ENCODE measurements at places on chromosomes 11 and 22.

DNA sequence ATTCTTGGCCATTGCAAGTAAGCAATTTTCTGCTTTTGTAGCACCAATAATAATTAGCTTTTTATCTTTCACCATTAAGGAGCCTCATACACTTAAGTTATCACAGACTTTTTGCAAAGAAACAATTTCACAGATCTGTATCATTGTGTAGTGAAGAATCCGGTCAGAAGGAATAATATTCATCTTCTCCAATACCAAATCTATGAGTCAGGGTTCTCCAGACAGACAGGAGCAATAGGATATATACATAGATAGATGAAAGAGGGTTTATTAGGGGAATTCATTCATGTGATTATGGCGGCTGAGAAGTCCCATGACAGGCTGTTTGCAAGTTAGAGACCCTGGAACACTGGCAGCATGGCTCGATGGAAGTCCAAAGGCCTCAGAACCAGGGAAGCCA, 82.9 kb upstream of the UBASH3B start:
- no peak for DNase-seq

DNA sequence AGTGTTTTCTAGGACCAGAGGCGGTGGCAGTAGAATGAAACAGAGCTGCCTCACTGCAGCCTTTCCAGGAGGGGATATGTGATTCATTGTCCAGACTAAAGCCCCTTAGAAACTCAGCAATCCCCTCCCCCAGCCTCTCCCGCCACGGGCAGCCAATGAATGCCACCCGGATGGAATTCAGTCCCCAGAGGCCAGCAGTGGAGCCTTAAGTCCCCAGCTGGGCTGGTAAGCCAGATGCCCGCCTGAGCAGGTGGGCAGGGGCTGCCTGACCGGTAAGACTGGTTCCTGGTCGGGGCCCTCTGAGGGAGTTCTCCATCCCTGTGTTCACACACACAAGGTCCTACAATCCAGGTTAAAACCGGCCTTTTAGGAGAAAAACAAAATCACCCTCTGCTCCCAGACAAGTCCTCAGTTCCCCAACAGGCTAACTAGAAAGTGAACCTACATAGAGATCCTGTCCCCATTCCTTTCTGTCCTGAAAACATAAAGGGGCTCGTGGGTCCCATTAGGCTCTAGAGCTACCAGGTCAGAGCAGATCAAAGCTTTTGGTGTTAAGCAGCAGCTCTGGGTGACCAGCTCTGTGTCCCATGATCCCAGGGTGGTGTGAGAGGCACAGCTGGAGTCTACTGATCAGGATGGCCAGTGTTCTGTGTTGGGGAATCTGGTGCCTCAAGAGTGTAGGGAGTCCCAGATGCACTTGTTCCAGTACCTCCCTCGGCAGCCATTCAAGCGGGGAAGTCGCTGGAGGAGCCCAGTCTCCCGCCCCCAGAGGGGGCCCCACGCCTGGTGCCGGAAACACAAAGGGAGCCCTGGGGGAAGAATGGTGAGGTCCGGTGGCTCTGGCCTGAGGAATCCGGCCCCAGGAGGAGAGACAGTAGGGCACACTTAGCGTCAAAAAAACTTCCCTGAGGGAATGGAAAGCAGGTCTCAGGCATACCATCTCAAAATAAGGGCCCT, 2.6 kb downstream of the PATZ1 start:
- DNase-seq, result no peak

GRCh38 chr22:26086359-26086758, 82.9 kb upstream of the SEZ6L start:
- DNase-seq, result peak; percentile 46

GRCh38 chr11:27387362-27387761, 24.3 kb upstream of the CCDC34 start:
- no peak for DNase-seq

DNA sequence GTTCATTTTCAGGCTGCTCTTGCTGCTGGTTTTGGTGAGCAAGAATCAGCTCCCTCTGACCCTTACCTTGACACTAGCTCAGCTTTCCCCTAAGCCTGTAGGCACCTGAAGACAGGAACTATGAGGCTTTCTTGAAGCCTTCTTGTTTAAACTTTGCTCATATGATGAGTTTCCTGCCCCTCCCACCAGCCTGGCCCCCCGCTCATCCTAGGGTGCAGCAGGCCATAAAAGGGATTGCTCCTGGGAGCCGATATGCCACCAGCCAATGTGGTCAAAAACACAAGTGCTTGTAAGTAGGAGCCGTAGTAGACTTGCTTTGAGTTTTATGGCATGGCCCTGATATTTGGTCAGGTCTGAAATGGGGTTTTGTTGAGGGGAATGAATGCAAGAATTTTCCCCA, 164.7 kb downstream of the DSCAML1 start:
- DNase-seq, result no peak

- peak; percentile 83 for DNase-seq
These were observed 124.7 kb upstream of the C11orf58 start for GRCh38 chr11:16613512-16614381.

DNA sequence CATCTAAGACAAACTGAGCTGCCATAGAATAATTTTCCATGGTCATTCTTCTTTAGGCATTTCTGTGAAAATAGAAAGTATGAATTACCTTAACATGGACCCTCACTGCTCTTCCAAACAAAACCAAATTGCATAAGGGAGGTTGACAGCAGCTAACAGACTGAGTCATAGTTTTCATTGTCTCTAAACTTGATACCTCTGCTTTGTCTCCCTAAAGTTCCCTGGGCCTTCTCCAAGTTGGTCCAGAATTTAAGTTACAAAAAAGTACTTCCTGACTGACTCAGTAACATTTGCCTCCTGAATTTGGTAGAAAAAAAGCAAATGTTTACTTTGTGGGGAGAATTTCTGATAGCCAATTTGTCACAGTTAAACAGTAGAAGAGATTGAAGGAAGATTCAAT, 3.0 kb downstream of the OR8D1 start:
- no peak for DNase-seq

GRCh38 chr11:91305402-91305801, 919.2 kb upstream of the FAT3 start:
- DNase-seq, result no peak

- DNase-seq, result no peak
These were observed 63.0 kb upstream of the PITPNB start for GRCh38 chr22:27982106-27982505.

DNA sequence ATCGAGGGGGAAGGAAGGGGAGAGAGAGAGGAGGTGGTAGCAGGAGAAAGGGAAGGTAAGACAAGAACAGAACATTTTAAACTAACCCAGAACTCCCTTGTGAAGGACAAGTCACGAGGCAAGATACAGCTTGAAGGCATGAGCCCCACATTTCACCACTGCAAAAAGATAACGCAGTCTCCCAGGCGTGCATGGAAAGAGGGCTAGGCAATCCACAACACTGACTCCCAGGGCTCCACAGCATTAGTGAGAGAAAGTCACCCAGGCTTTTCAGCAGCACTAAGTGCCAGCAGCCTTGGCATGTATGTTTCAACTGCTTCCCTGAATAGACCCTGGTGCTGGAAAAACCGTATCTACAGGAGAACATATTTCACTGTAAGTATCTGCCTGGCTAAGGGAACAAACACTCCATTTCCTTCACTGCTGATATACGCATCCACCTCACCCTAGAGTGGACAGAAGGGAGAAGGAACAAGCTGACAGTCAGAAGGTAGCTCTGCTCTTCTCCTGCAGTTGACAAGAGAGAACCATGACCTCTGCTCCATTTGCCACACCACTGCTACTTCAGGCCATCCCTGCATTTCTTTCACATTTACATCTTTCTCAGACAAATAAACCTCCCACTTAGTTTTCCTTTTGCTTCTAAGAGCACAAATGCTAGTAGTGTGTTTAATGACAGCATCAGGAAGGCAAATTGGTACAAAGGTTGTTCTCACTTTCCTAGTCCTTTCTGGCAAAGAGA, 87.9 kb downstream of the AMBRA1 start:
- DNase-seq, result no peak

- peak; percentile 86 for DNase-seq
These were observed 642 bp downstream of the CYP2R1 start for GRCh38 chr11:14891143-14892035.

- no peak for DNase-seq
These were observed 11.1 kb upstream of the SCGB1D4 start for GRCh38 chr11:62309991-62310390.
